Fibroblast of the aortic adventitia (primary cell): ENCODE measurements at places on chromosomes 7 and 10. TPM values are rescaled to one million over a fixed set of nuclear protein-coding genes. Genes with fewer than 3 reads are reported as not detected.

Gene CPVL
- total RNA-seq: 0.54 and 3.2 TPM in 2 replicates

GRCh38 chr7:110704225-110704624 lies 386.7 kb upstream of the LRRN3 start:
- no peak for DNase-seq

DNA sequence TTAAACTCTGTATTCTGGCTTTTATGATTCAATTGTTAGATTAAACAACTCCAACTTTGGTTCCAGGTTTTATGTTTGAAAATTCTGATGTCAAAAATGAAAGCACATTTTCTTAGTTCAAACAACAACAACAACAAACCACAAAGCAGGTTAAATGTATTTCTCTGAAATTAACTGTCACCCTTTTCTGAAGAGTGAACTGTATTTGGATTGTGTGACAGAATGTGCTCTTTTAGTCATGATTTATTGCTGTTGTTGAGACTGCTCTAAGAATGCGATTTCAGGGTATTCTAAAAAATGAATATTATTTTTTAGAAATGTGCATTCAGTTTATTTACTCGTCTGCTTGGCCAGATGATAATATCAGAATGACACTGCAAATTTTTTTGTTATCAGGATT lies 144.1 kb downstream of the GNAI1 start:
- no peak for DNase-seq

Gene LRRC18
- total RNA-seq: not detected in 2 replicates

GRCh38 chr7:3065724-3066143 lies 22.1 kb upstream of the CARD11 start:
- DNase-seq: peak; percentile 11

GRCh38 chr10:29356931-29357330 lies 68.1 kb downstream of the LYZL1 start:
- no peak for DNase-seq

DNA sequence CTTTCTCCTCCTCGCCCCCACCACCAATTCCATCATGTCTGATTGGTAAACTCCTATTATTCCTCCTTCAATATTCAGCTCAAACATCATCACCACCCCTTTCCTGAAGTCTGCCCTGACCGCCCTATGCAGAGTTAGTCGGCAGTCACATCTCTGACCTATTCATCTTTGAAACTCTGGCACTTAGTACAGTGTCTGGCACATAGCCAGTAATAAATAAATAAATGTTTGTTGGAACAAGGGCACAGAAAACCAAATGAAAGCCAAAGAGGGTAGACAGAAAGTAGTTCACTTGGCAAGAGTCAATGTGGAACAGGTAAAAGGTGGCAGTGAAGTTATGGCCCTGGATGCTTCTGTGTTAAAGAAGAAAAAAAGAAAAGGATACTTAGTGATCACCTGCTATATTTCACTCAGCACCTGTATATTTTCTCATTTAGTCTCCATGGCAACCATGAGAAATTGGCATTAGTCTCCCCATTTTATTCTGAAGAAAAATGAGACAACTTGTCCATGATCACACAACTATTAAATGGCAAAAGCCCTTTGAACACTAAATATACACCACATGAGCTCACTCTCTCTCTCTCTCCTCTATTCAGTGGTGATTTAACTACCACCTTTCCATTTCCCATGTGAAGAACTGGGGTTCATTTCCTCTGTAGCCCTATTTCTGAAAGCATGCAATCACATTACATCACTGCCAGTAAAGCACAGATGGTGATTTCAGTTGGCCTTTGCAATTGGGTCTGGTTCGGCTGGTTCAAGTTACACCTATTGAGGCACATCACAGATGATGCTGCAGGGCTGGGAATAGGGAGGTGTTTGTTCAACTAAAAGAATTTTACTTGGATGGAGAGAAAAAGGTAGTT lies 25.3 kb downstream of the CHCHD3 start:
- no peak for DNase-seq

DNA sequence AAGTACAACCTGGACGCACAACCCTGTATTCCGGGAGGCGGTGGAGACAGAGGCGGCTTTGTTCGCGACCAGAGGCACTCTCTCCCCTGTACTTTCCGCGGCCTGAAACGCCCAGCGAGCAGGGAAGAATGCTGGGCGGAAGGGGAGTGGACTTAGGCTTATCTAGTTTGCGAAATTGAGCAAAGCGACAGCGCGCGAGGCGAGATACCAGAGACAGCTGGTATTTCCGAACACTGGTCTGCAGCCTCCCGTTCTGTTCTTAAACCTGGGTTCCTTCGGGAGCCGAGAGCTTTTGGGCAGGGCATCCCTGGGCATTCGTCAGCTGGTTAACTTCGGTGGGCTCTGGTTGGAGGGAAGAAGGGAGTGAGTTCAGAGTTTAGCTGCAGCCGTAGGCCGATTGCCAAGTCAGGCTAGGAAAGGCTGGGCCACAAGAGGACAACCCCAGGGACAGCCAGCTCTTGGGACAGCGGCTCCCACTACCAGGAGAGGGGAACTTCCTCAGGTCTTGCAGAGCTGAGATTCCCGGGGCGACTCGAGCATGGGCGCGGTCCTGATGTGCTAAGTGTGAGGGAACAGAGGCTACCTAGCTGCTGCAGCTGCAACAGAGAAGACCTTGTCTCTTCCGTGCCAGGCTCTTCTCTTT lies 3.9 kb downstream of the HMX3 start:
- DNase-seq: no peak
